ENCODE measurements at places on chromosomes 12 and 14.

DNA sequence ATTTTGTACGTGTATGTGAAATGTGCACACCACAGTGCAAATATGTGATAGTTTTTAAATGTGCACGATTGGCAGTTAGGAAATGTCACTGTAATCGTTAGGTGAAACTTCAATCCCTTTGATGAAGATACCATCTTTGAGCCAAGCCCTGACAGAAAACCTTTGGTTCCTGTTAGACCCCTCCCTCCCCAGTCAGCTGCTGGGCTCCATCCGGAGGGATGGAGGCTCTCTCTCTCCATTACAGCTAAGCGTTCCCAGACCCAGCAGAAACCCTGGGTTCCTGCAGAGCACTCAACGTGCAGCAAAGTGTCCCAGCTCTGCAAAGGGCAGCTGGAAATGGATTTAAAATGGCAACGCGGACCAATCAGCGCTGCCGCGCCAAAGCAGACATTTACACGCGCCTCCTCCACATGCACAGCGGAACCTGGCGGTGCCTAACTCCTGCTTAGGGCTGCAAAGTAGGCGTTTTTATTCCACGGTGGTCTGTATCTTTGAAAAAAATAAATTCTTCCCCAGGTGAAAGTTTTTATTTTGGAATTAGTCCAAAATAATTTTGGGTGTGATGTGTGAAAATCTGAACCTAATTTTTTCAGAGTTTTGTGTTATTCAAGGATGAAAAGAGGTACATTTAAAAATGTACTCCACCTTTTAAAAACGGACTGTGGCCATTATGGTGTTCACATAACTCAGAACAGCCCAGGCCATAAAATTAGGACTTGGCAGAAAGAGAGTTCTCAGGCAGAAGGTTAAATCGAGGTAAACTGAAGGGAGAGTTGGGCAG is 1.4 kb upstream of the HMGA2 start:
- no peak for DNase-seq

- no peak for DNase-seq
These were observed 340.2 kb downstream of the CACNA1C start for GRCh38 chr12:2393016-2393415.

GRCh38 chr12:52945389-52946232 is 3.3 kb upstream of the KRT18 start:
- DNase-seq = no peak

- no peak for DNase-seq
These were observed 1272.6 kb downstream of the AACS start for GRCh38 chr12:126337556-126338441.

GRCh38 chr14:93511001-93511400 is 80.3 kb downstream of the UNC79 start:
- no peak for DNase-seq

GRCh38 chr12:2344885-2345284 is 292.1 kb downstream of the CACNA1C start:
- no peak for DNase-seq

DNA sequence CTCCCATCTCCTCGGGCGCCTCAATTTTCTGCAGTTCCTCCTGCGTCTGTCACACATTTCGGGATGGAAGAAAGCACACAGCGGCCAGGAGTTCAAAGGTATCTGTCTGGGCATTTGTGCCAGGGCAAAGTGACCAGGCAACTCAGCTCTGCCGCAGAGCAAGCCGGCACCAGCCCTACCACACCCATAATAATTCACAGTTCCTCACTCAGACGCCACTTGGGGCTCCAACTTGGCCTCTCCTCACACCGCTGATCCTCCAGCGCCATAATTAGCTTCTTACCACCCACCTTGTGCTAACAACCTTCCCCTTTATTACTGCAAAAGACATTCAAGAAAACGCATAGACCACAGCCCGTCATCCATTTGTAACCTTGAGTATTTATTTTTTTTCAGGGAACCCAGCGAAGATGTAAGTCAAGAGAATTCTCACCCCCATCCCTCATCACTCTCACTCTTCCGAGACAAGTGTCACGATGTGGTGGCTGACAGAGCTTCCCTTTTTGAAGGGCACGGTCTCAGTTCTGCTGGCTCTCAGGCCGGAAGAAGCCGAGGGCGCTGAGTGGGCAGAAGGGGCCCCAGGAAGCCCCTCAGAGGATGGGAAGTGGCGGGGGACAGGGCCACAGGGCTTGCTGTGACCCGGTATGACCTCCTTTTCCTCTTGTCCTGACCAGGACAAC is 25.2 kb upstream of the NCOR2 start:
- DNase-seq = no peak

DNA sequence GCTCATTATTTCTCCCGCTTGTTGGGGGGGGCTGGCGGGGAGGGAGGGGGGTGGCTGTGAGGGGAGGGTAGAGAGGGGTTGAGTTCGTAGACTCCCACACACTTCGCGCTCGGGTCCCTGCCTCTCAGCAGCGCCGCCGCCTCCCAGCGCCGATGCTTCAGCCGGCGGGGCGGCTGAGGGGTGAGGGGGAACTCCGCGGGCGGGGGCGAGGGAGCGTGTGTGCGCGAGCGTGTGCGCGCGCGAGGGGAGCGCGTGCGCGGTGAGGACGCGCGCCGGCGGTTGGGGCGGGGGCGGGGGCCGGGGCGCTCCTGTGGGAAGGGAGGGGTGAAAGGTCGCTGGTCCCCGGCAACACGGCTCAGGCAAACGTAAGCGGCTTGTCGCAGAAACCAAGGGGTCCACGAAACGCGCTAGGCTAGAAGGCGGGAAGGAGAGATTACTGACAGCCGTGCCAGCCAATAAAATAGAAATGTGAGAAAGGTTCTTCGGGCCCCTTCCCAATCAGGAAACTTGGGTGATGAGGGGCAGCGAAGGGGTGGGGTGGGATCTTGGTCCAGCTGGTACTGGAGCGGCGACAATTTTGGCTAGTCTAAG is 343 bp upstream of the NOVA1 start:
- peak; percentile 91 for DNase-seq

- DNase-seq = no peak
These were observed 236.4 kb downstream of the PAWR start for GRCh38 chr12:79454338-79454843.

GRCh38 chr12:12722435-12723148 is 5.4 kb downstream of the CDKN1B start:
- DNase-seq = no peak

GRCh38 chr14:39843881-39844280 is 411.6 kb upstream of the FBXO33 start:
- DNase-seq = no peak

GRCh38 chr12:28114488-28114887 is 75.8 kb upstream of the CCDC91 start:
- DNase-seq = no peak

DNA sequence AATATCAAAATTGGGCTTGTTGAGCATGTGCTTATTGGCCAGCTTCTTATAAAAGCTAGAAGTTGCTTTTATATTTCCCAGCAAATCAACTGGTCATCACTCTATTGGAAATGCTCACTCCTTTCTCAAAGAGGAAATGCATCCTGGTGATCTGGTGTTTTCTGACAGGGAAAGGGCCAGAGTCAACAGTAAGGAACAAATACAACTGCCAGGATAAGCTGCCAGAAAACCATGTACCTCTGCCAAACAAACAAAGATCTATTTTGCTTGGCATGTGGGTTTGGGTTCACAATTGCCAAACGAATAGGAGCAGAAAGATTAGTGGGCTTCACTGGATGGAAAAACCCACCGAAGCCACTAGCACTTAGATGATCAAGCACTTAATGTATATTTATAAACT is 126.9 kb upstream of the PDZRN4 start:
- no peak for DNase-seq

DNA sequence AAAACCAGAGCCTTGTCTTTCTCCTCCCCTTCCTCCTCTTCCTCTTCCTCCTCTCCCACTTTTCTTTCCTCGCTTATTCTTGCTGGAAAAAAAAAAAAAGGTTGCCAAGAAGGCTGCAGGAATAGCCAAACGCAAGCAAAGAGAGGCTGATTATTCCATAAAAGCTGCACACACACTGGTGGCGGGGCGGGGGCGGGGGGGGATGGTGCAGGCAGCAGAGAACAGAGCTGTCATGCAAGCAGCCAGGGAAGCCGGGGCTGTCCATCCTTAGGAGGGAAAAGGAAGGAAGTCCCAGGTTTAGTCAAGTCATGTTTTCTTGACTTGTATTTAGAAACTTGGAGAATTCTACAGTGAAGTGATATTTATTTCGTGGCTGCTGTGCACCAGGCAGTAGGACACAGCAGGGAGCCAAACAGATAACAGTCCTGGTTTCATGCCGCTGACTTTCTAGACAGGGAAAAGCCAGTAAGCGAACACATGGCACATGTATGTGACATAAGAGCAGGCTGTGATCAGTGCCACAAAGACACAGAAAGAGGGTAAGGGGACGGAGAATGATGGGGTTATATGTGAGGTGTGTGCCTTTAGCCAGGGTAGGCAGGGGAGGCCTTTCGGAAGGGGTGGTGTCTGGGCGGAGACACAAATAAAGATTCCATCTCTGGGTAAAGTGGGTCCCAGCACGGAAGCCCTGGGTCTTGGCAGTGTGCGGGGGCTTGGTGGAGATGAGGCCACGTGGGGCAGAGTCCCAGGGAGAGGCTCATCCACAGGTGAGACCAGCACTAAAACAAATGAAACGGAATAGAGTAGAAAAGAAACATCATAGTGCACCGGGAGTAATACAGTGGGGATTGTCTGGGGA is 56.6 kb upstream of the SCN8A start:
- no peak for DNase-seq

- no peak for DNase-seq
These were observed 13.3 kb upstream of the C12orf75 start for GRCh38 chr12:105316931-105317852.

DNA sequence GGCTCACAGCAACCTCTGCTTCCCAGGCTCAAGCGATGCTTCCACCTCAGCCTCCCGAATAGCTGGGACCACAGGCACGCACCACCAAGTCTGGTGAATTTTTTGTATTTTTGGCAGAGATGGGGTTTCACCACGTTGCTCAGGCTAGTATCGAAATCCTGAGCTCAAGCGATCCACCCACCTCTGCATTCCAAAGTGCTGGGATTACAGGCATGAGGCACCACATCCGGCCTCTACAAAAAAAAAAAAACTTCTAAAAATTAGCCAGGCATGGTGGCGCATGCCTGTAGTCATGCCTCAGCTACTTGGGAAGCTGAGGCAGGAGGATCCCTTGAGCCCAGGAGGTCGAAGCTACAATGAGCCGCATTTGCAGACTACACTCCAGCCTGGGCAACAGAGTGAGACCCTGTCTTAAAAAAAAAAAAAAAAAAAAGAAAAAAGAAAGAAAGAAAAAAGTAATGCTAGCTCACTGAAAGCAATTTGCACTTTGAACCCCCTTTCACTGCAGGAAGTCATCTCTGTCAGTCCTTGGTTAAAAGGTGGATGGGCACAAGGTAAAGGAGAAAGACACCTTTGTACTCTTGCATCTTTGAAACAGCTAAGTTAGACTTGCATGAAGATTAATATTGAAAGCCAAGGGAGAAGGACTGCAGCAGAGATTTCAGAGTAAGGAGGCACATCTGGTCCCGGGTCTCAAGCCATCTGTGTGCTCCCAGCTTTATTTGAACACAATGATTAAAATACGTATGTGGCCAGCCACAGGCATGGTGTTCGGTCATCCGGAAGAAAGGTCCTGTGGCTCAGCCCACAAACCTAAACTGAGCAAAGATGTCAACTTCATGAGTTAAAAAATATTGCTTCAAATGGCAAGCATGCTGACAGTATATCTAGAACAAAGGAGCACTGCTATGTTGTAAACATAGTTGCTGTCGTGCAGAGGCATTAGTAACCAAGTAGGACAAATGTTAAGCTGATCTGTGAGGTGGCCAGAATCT is 103.8 kb upstream of the HMGA2 start:
- DNase-seq = no peak

GRCh38 chr14:102504328-102504999 is 5.1 kb downstream of the ANKRD9 start:
- DNase-seq = no peak

- no peak for DNase-seq
These were observed 152.2 kb downstream of the ETV6 start for GRCh38 chr12:11801643-11802042.
